ENCODE measurements at places on chromosomes 4 and X.

DNA sequence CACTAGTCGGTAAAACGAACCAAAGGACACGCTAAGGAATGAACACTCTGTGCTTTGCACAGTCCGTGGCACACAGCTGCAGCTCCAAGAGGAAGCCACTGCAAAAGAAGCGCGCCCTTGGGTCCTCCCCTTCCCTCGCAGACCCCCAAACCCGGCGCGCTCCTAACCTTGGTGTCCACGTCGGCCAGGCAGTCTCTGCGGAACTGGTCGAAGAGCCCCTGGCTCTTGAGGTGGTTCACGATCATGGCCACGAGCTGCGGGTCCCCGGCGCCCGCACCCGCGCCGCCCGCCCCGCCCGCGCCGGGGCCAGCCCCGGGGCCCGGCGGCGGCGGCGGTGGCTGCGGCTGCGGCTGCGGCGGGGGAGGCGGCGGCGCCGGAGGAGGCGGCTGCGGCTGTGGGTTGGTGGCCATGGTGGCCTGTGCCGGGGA is 333 bp downstream of the BOD1L1 start:
- DNase-seq = no peak

- no peak for DNase-seq
These were observed 134.9 kb downstream of the STOX2 start for GRCh38 chr4:184039963-184040383.

DNA sequence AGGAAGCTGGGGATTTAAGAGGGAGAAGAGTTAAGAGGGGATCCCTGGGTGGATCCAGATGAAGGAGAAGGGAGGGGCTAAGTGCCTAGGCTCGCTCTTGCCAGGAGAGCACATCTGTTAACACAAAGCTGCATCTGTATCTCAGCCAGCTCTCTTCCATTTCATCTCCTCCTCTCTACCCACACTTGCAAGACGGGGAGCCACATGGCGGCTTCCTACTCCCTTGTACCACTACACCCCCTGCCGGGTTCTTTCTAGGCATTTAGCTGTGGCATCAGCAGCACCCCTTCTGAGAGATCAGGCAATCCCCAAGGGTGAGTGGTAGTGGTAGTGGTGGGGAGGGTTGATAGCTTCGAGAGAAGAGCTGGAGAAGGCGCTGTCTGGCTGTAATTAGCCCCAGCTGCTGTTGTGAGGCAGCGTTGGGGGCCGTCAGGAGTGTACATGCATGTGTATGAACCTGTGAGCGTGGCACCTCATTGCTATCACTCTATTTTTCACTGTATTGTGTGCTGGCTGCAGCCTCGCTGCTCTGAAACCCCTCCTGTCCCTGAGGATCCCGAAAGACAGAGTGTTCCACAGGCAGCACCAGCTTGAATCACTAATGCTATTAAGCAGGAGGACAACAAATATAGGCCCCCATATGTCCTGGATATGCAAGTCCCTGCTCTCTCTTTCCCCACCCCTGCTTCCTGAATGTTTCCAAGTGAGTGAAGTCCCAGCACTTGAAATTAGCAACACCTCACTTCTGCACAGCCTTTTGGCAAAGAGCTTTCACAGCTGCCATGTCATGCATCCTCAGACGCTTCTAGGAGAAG is 73.7 kb downstream of the RTL9 start:
- no peak for DNase-seq

DNA sequence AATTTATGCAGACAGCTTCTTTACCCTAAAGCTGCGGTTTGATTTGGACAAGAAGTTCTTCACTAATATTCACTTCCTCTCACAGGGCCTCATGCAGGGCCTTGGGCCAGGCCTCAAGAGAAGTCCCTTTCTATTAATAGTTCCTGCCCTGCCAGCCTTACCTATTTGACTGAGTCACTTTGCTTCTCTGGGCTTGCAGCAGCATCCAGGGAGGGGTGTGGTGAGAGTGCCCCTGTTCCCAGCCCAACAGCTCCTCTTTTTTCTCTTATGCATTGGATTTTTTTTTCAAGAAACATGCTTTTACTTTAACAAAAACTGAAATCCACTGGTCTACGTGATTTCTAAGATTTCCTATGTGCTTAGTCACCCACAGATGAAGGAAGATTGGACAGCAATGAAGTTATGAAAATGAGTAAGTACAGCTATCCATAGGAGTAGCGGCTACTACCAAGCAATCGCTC is 26.7 kb downstream of the FAM156B start:
- peak; percentile 52 for DNase-seq

DNA sequence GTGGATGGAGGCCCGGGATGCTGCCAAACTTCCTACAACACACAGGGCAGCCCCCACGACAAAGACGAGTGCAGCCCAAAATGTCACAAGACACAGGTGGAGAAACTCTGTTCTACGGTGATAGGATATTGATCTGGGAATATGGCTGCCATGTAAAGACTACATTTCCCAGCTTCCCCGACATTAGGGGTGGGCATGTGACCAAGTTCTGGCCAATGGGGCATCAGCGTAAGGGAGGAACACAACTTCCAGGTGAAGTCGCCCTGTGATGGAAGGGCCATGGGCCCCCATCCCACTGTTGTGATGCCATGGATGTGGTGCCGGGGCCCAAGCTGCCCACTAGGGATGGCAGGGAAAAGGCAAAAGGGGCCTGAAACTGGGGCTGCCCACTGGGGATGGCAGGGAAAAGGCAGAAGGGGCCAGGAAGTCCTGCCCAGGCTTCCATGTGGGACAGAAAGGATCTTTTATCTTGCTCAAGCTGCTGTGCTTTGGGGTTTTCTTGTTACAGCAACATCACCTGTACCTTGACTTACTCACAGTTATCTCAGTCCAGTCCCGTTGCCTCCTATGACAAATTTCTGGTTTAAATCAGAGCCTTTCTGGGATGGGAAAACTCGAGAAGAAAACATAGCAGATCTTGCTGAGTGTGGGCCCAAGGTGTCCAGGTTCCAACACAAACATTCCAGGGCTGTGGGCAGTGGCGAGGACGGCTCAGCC is 9.7 kb upstream of the ADRA2C start:
- DNase-seq = no peak

- DNase-seq = no peak
These were observed 431.6 kb downstream of the INPP4B start for GRCh38 chr4:142414366-142414990.

DNA sequence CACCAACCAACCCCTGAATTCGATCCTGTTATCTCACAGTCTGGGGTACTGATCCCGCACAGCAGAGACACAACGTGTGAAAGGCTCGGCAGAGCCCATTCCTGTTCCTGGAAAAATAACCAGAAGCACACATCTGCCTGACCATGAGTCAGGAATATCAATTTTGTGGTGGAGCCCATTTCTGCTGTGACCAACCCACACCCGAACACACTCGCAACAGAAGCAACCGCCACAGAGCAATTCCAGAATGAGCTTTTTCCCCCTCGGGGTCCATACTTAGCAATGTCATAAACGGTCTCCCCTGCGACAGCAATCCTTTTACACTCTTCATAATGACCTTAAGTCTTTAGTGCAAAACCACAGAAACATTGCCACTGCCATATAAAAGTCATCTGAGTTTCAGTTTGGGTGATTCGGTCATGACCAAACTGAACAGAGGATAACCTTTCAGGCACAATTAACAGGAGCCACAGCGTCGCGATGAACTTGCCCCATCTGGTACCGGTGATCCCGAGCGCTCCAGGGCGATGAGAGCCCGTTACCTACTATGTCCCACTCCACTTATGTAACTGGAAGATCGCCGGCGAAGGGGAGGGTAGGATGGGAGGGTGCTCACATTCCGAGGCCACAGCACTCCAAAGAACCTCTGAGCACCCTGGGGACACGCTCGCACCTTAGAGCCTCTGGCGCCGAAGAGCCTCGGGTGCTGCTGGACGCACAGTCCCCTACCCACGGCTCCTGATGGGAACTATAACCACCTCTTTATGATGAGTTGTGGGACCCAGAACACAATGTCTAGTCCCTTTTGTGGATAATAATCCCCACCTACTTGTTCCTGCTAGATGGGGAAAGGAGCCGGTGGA is 1.1 kb downstream of the MECP2 start:
- peak; percentile 46 for DNase-seq

- no peak for DNase-seq
These were observed 55.1 kb downstream of the PJA1 start for GRCh38 chrX:69110116-69110530.

DNA sequence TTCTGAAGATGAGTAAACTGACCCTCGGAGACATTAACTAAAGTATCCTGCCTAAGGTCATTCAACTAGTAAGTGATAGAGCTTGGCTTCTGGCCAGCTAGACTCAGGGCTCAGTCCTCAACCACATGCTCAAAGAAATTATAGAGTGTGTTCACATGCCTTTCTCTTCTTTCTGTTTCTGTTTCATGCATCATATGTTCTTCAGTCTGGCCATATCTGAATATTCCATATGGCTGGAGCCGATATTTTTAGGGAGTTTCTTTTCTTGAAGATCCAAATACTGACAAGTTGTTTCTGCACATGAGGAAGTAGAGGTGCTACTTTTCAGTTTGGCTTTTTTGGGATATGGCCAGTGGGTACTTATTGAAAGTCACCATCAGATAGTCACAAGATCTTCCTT is 44.9 kb downstream of the MMRN1 start:
- DNase-seq = no peak

- DNase-seq = no peak
These were observed 240.8 kb upstream of the PPARGC1A start for GRCh38 chr4:24130637-24131036.

DNA sequence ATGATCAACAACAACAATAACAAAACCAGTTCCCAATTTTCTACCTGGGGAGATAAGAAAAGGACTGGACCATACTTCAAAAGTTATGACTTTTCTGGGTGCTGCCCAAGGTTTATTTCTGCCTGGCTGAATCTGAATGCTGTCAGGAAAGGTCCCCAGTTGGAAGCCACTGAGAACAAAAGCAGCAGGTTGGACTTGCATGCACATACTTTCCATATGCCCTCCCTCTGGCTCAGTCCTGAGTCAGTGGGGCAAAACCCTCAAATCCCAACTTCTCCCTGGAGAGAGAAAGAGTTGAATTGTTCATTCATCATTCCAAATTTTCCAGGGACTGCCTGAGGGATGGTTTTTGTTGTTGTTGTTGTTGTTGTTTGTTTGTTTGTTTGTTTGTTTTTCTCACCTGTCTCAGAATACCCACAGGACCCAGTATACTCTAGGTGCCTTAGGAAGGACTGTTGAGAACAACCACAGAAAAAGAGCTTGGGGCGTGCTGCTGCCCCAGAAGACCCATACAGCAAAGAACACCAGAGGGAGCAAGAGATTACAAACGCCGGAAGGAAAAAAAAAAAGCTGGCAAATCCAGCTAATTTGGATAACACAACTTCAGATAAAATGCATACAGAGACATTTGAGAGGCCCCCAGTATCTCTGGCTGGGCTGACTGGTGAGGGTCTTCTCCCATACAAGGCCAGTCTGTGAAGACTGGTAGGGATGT is 138.9 kb upstream of the INPP4B start:
- peak; percentile 53 for DNase-seq

DNA sequence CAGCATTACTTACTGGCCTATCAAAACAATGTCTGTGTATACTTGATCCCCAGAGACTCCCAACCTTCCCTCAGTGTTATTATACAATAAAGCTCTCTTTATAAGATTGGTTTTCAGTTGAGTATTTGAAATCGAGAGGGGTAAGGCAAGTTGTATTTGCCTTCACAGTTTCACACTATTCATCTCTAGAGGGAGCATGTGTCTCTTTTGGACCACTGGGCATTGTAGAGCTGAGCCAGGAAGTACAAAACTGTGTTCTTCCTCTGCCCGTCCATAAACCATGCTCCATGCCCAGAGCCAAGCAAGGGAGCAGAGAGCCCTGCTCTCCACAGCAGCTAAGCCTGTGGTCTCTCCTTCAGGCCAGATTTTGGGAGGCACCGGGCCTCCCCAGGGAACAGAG is 61.5 kb upstream of the HHIP start:
- DNase-seq = no peak

DNA sequence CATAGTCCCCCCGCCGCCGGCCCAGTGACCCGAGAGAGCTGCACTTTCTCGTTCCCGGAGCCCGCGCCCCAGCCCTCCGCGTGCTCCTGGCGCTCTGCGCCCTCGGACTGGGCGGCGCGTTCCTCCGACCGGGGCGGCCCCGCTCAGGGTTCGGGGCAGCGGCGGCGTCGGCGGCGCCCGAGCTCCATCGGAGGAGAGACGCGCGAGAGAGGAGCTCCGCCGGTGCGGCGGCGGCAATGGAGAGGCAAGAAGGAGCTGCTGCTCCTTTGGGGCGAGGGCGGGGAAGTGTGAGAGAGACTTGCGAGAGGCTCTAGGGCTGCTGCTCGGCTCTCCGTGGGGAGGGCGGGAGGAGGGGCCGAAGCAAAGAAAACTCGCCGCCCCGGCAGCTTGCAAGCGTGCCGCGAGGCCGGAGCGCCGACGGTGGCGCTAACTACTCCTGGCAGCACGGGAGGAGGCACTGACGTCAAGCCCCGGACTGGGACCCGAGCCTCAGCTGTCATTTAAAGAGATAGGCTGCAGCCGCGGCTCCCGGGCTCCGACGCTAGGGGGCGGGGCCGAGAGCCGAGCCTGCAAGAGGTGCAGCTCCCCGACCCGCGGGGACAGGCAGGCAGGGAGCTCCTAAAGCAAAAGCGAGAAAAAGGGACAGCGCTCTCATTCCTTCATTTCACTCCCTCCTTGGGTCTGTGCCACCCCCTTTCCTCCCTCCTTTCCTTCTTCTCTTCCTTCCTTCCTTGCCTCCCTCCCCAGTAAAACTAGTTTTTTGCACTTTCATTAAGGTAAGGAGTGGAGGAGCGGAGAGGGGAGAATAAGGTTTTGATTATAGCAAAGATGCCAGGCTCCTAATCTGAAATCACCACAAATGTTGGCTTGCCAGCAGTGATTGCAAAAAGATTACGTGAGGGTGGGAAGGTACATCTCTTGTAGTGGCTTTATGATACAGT is at the start of gene KCTD8:
Gene KCTD8, minus strand, starts transcription at position 289 of the 941 bp plus-strand sequence.
- DNase-seq = peak; percentile 66

DNA sequence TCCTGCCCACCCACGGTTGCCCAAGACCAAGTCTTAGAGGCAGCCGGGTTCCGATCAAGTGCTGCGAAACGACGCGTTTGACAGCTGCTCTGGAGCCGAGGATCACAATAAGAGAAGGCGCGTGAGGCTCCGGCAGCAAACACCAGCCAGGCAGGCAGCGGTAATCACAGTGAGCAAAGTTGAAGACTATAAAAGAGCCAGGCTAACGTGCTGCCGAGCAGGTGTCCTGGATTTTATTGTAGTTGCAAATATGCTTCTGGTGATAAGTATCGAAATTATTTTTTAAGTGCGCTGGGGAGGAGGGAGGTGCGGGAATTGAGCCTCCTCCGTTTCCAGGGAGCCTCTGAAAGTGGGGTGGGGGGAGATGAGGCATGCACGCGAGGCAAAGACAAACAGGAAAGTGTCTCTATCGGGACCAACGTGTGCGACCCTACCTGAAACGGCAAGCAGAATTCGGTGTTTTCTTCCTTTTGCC is 590 bp downstream of the GABRA2 start:
- peak; percentile 1 for DNase-seq

All from adipocyte (in vitro differentiated cells).